ENCODE measurements at places on chromosomes 5 and 9. TPM values are rescaled to one million over a fixed set of nuclear protein-coding genes. Genes with fewer than 3 reads are reported as not detected.
A peak's percentile ranks its signal among the peaks of the same experiment; 100 is the strongest.

DNA sequence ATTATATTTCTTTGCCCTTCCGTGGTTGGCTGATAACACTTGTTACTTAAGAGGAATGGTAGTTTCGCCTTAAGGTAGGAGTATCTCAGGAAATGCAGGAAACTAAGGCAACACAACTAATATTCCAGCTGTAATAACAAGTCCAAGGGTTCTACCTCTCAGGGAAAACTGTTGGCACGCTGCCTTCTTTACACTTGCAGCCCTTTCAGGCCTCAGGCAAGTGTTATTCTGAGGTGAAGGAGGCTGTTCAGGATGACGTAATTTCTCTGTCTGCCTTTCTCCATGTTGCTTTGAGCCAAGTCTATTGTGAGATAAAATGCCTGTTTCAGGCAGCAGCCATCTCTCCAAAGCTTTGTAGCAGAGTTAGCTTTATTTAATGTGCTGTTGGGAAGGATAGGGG lies 38.0 kb downstream of the VCAN start:
- H3K27ac ChIP-seq, result no peak overlapping the region
- peaks cover 15% of the 10 kb centered on the region for H3K36me3 ChIP-seq
- peak; percentile 17 for DNase-seq

The ANKRD55 gene
- total RNA-seq, result not detected

The LTC4S gene
- total RNA-seq, result 3.7 TPM

The PHF24 gene
- not detected for total RNA-seq

The EIF4E1B gene
- total RNA-seq, result not detected
